Activated CD8-positive, alpha-beta T cell treated with anti-CD3 and anti-CD28 coated beads for 36 hours (primary cell): ENCODE measurements at places on chromosomes 1 and 21.

DNA sequence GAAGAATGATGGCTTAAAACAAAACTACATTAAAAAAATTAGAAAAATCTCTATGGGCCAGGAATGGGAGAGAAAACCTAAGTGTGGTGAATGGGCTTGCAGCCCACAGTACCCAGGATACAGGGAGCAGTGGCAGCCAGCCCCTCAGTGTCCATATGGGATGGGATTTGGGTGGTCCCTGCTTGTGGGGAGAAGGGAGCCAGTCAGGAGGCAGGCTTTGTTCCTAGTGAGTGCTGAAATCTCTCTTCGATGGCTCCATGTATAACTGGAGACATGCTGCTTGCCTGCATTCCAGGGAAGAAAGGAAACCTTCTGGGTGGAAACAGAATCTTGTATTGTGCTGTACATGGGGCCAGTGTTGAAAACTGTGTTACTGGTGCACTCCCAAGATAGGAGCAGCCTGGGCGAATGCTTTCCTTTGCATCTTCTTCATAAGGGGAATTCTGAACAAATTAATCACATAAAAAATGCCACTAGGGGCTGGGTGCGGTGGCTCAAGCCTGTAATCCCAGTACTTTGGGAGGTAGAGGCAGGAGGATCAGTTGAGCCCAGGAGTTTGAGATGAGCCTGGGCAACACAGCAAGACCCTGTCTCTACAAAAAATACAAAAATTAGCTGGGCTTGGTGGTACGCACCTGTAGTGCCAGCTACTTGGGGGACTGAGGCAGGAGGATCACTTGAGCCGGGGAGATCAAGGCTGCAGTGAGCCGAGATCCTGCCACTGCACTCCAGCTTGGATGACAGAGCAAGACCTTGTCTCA lies 36.0 kb downstream of the PTPRU start:
- no peak for DNase-seq

DNA sequence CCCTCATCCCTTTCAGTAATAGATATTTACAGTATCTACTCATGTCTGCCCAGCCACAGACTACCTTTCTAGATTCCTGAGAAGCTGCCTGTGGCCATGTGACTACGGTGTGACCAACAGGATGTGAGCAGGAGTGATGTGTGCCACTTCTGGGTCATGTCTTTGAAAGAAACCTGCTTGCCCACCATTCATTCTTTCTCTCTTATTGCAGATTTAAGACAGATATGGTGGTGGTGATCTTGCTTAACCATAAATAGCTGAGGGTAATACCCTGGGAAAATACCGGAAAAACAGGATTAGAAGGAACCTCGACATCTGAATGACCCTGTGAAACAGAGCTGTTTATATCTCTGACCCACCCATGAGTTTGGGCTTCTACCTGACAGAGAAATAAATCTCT lies 41.6 kb upstream of the GUCA2A start:
- no peak for DNase-seq

DNA sequence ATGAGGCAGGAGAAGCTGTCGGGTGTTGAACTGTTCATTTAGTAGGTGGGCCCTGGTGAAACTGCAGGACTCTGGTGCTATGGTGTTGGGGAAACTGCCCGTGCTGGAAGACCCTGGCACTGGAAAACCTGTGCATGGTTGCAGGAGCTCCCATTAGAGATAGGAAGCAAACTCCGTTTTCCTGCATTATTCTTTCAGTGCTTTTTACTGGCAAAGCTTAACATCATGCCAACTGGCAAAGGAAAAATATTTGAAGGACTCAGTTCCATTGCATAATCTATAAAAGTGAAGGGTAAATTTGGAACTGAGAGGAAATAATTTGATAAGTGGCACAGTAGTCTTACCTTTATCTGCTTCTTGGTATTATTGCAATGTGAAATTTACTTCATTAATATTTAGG lies 31.7 kb upstream of the MPC2 start:
- no peak for DNase-seq

GRCh38 chr1:162985816-162986435 lies 83.2 kb upstream of the RGS4 start:
- DNase-seq, result no peak

DNA sequence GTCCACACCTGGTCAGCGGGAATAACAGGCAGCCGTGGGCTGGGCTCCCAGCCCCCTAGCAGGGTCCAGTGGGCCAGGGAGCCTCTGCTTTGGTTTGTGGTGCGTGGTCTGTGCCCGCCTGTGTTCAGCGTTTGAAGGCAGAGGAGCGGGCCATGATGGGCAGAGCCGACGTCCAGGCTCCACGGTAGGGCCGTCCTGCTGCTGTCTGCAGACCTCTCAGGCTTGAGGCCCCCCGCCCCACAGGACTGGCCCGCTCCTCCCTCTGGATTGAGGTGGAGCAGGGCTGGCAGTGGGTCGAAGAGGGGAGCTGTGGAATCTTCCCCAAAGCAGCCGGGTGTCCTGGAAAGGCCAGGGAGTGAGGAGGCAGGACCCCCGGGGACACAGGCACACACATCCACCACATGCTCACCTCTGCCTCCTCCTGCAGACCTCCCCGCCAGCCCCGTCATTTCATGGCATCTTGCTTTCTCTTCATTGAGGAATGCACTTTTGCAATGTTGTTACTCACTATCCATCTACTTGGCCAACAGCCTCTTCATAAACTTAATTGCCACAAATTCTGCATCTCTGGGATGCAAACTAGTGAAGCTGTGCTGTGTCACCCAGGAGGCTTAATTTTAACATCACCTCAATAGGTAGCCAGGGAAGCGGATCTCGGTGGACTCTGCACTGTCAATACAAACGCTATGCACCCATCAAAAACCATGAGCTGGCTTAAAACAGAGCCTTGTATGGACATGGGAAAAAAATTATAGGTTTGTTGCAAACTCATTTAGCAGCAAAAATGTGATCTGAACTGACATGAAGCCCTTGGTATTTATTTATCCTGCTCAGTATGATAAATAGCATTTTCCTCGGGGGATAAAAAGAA lies 85.9 kb downstream of the PDE9A start:
- DNase-seq, result no peak
